ENCODE measurements at places on chromosomes 16 and 17.

DNA sequence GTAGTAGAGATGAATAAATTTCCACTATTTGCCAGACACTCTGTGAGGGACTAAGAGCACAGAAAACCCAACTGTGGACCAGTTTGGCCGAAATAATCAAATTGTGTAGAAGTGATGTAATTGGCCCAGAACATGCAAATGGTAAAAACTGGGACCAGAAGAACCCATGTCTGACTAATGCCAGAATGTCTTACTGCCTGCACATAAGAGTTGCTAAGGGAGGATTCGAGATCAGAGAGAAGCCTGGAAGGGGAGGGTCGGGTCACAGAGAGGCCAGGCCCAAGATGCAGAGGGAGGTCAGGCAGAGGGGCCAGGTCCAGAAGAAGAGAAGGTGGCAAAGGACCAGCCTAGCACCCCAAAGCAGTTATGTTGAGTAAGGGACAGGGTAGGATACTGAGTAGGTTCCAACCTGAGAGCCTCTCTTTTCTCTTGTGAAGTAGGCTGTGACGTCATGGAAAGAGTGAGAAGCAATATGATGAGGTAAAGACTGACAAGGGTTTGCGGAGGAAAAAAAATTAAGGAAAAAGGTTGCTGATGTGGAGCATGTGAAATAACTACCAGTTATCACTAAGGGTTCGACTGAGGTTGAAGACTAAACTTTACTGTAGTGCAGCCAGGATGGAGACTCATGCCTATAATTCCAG, 53.2 kb downstream of the SKAP1 start:
- DNase-seq = no peak

DNA sequence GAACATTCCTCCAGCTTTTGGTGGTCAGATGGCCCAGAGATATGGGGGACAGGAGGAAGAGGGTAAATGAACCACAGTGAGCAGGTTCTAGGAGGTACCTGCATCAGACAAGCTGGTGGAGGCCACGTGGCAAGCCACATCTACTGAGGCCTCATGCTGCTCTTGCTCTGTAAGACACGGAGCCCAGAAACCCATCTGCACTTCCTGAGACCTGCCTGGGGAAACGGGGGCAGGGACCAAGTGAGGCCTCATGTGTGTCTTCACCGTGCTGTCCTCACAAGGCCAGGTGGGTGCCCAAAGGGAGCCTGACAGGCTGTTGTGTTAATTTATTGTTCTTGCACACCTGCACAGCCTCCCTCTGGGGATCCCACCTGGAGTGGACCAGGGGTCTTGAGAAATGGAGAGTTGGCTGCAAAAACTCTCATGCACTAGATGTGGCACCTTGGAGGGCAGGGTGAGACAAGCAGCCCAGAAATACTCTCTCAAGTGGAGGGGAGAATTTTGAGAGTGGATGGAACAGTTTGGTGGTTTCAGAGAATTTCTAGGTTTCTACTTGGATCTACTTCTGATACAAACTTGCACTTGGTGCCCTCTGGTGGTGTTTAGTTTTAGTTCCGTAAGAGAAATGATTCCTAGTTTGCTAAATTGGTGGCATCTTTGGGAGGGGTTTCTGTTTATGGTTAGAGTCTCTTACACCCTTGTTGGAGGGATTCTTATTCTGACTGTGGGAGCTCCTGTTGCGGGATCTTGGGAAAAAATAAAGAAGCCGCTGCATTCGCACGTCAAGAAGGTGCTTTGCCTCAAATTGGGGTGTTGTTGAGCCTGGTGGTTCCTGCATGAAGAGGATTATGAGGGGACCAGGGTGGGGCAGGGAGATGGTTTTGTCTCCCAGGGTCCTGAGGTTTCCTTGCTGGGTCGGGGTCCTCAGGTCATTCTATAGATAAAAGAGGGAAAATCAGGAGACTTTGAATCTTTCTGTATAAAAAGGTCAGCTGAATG, 47.5 kb downstream of the SLC6A2 start:
- peak; percentile 16 for DNase-seq

GRCh38 chr17:27379888-27380533, 76.2 kb upstream of the KSR1 start:
- no peak for DNase-seq

- no peak for DNase-seq
Observed at GRCh38 chr17:67500261-67500660, 123.2 kb downstream of the PITPNC1 start.

DNA sequence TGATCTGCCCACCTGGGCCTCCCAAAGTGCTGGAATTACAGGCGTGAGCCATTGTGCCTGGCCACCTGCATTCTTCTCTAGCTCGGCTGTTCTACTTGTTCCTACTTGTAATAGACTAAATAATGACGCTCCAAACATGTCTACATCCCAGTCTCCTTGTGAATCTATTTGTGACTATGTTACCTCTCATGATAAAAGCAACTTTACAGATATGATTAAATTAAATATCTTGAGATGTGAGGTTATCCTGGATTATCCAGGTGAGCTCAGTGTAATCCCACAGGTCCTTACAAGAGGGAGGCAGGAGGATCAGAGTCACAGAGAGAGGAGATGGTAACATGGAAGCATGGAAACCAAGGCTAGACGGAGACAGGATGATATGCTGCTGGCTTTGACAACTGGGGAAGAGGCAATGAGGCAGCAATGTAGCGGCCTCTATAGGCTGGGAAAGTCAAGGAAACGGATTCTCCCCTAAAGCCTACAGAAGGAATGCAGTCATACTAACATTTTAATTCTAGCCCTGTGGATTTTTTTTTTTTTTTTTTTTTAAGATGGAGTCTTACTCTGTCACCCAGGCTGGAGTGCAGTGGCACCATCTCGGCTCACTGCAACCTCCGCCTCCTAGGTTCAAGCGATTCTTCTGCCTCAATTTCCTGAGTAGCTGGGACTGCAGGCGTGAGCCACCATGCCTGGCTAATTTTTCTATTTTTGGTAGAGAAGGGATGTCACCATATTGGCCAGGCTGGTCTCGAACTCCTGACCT, 5.0 kb upstream of the LASP1 start:
- no peak for DNase-seq

DNA sequence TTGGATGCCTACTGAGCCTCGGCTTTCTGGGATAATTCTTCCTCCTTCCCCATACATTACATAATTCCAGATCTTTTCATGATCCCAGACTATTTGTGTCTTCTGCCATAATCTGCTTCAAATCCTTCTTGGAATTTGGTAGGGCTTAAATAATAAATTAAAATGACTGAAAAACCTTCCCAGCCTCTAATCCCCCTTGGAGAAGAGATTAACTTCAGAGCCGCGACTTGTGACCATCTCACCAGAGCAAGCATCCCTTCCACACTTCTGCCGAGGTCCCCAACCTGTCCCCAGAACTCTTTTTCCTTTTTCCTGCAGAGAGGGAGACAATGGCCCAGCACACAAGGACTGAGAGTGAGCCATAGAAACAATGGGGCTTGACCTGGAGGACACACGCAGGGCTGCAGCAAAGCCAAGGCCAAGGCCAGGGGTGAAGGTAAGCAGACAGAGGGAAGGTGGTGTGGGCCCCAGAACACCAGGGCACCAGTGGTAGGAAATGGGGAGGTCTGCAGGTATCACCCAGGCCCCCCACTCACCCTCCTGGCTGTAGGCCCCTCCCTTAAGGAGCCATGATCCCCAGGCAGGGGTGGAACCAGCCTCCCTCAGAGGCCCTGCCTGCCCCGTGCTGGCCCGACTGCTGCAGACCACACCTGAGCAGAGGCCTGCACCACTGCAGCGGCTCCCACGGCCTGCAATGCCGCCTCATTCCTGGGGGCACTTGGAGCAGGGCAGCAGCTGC, 9.6 kb upstream of the BCAR1 start:
- no peak for DNase-seq

DNA sequence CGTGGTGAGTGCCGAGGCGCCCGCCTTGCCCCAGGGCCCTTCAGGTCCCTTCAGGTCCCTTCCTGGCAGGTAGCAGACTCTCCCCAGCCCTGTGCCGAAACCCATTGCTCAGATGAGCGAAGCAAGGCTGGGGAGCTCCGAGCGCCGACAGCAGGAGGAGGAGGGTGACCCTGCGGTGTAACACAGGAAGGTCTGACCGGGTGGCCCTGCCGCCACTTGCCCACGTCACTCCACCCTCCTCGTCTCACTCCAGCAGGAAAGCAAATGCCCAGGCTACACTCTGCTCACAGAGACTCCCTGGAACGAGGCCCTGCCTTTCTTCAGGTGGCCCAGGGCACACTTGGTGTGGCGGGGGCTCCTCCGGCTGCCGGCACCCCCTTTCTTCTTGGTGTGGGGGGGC, 57.2 kb downstream of the ACTG1 start:
- no peak for DNase-seq

DNA sequence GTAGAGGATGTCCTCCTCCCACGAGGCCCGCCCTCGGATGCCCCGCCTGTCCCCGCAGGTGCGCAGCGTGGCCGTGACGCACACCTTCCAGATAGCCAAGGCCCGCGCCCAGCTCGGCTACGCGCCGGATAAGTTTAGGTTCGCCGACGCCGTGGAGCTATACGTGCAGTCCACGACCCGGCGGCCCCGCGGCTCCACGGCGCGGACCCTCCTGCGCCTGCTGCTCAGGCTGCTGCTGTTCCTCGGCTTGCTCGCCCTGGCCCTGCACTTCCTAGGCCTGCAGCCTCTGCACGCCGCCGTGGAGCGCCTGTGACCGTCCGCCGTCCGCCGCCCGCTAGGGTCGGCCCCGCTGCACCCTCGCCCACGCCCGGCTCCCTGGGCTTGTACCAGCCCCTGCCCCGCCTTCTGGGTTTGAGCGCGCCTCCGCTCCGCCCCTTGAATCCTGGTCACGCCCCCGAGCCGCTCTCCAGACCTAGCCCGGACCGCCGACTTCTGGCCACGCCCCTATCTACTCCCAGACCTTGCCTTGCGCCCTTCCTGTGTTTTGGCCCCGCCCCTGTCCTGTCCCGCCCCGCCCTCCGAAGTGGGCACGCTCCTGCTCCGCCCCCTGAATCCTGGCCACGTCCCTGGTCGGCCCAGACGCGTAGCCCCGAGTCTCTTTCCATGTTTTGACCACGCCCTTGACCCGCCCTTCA, 15.8 kb upstream of the EEF2K start:
- peak; percentile 89 for DNase-seq

DNA sequence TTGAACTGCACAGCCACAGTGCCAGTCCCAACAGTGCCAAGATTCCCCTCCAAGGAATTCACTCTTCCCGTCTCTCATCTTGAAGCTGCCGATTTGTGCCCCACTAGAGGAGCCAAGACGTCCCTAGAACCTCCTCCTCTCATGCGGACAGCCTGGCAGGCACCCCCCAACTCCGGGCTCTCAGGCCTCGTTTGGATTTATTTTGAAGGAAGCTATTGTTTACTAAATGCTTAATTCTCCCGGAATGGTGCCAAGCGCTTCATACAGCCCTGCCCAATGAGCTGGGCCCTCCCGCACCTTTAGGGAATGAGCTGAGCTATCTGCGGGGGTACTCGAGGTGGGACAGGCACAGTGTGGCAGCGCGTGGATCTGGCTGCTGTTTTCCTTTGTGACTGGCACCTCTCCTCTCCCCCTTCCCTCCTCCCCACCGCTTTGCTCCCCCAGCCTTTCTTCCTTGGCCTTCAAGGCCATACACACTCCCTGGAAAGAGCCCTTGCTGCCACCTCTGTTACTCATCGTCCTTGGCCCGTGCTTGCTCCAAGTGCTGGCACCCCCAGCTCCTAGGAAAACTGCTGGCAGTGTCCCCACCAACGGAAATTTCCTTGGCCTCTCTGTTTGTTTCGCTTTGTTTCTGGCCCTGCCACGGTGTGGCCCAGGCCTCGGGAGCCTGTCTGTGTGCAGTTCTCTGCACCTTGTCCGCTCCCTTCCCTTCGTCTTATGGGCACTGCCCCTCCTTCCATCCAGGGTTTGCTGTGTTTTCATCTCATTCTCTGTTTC, 49.9 kb upstream of the CDR2 start:
- DNase-seq = no peak

All from CD4-positive, alpha-beta T cell treated with Interleukin-15 for 4 hours (primary cell).